ENCODE measurements at places on chromosomes 7 and 10.
A peak's percentile ranks its signal among the peaks of the same experiment; 100 is the strongest.

DNA sequence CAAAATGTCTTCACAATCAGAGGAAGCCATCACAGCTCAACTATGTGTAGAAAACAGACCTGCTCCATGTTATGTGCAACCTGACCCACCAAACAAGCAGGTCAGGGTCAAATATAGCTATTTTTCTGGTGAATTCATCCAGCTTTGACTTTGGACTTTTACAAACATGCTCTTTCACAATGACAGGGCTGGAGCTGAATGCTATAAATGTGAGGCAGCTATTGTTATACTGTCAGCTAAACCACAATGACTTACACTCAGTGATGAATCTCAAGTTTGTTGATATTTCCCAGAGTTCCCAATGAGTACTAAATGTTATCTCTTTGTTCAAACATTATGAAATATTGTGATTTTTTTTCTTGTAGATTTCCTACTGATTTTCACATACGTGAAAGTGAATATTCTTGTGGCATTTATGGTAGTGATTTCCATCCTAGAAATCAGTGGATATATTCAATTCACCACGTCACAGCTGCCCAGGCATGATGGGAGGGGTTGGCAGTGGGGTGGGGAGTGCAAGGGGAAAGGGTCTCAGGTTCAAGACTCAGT lies 2.5 kb upstream of the ITIH2 start:
- DNase-seq = no peak

GRCh38 chr10:30784897-30785605 lies 155.5 kb upstream of the LYZL2 start:
- peak; percentile 25 for DNase-seq

- DNase-seq = no peak
These were observed 280.2 kb upstream of the PITRM1 start for GRCh38 chr10:3452683-3453361.

DNA sequence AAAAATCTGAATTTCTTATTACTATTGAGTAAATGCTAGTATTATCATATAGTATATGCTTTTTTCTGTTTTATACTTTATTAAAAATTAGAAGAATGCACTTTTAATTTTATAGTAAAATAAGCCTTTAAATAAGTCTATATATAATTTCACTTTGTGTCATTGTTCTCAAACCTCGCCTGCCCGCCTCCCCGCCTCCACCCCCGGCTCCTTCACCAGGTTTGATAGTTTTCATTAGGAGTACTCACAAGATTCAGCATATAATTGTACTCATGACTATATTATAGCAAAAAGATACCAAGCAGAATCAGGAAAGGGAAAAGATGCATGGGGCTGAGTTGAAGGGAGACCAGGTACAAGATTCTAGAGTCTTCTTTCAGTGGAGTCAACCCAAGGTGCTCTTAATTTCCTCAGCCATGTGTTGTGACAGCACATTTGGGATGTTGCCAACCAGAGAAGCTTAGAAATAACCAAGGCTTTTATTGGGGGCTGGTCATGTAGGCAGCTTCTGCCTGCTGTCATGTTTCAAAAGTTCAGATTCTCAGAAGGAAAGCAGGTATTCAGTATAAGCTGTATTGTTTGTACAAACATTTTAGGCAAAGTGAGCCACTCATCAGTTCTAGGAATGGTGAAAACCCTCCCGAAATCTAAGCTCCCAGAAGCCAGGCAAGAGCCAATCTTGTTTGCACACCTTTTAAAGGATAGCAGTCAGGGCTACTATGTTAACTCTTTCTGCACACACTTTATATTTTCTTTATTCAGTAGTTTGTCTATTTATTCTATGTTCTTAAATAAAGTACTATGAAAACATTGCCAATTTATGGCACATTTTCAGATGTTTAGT lies 12.3 kb downstream of the NHLRC2 start:
- no peak for DNase-seq

DNA sequence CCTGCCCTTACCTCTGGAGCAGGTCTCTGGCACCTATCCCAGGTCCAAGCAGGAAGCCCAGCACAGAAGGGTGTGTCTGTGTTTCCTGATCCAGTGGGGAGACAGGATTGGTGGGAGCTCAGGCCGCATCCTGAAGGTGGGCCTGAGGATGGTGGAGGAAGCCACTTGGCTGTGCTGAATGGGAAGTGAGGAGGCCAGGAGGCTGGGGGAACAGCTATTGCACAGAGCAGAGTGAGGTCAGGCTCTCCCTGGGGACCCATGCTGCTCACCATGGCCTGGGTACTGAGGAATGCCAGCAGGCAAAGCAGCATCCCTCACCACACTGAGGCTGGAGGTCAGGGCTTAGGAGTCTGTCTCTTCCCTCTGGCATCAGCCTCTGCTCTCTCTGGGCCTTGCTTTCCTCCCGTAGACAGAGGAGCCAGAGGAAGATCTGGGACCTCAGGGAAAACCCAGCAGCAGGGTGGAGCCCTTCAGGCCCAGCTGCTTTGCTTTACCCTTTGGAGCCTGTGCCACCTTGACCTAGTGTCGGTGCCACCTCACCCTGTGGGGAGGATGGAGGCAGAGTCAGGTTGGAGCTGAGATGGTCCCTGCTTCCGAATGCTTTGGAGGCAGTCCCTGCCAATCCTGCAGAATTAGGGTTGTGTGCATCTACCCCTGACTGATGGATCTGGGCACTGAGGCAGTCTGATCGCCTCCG lies 39.0 kb downstream of the CDH23 start:
- no peak for DNase-seq
